ENCODE measurements at places on chromosomes 3 and 15. TPM values are rescaled to one million over a fixed set of nuclear protein-coding genes. Genes with fewer than 3 reads are reported as not detected.

Gene CYP1A2
- not detected for polyA plus RNA-seq

Gene TEX55
- not detected for polyA plus RNA-seq

Gene SLC22A13
- polyA plus RNA-seq = not detected

DNA sequence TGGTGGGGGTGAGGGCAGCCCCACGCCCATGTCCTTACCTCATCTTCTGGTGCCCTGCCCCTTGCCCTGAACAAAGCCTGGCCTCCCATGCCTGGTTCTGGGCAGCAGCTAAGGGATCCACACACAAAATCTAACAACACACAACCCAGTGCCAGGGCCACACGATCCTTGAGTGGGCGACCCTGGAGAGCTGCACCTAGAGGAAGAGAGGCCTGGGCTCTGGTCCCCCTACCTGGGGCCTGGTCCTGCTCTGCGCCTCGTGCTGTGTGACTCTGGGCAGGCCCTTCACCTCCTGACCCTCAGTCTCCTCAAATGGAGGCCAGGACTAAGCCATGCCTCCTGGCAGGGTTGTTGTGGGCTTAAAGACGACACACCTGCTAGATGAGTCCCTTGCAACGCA lies 20.0 kb upstream of the C3orf22 start:
- no peak for DNase-seq

GRCh38 chr3:128556384-128556783 lies 63.4 kb upstream of the GATA2 start:
- no peak for DNase-seq
